NCI-H1417 treated with DMSO at 0.1 percent for 48 hours (cell line): ENCODE measurements at places on chromosomes 5 and 9.

DNA sequence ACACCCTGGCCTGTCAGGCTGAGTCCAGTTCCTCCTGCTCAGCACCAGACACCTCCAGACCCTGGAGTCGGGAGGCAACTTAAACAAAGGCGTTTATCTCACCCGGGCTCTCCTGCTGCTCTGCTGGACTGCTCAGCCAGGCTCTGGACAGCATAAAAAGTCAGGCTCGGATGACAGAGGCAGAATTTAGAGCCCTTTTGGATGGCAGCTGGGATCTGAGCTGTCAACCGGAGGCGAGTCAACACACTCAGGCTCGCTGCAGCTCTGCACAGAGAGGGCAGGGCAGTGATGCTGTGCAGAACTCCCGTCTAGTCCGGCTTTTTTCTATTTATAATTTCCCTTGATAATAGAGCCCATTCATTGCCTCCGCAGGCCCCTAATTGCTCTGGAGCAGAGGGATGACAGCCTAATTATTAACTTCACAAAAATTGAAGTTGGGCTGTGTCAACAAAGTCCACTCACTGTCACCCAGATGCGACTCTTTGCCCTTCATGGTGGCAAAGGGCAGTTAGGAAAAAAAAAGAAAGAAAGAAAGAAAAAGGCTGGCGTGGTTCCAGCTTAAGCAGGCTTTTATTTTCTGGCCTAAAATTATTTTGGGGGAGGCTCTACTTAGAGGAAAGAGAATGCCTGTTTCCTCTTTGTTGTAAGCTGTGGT lies 37.6 kb downstream of the STC2 start:
- DNase-seq = peak; percentile 59

GRCh38 chr9:71004196-71004595 lies 117.2 kb downstream of the TRPM3 start:
- DNase-seq = no peak

DNA sequence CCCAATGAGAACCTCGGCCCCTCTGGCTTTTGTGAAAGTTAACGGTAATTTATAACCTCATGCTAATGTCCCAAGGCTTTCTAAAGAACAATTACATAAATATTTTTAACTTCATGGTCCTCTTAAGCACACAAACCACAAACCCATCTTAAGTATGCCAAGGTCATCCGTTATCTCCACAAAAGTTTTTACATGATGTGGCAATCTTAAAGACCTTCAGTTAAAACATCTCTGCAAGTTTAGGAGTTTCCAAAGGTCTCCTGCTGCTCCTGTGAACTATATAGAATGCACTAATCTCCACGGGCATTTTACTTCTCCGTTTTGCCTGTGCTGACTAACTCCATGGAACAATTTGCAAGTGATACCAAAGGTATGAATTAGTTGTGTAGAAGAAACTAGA lies 228.2 kb downstream of the TLE1 start:
- DNase-seq = no peak

GRCh38 chr9:138024831-138025291 lies 147.3 kb downstream of the CACNA1B start:
- no peak for DNase-seq

DNA sequence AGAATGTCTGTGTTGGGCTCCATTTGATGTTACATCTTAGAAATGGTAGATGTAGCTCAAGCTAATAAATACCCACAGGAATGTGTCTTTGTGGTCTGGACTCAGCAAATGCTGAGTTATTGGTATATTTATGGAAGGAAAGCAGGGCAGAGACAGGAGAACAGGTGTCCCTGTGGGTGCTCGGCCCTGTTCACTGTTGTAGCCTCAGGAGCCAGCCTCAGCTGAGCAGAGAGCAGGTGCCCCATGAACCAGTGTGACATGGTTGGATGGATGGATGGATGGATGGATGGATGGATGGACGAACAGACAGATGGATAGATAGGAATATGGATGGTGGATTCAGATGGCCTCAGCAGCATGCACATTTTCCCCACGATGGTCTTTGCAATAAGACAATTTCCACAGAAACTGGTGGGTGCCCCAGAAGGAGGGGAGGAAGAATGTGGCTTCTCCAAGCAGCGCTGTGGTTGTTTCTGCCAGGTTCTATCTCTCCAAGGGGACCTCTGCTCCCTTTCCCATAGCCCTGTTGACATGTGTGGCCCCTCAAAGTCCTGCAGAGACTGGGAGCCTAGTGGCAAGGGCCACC lies 8.2 kb upstream of the IRF1 start:
- DNase-seq = no peak

DNA sequence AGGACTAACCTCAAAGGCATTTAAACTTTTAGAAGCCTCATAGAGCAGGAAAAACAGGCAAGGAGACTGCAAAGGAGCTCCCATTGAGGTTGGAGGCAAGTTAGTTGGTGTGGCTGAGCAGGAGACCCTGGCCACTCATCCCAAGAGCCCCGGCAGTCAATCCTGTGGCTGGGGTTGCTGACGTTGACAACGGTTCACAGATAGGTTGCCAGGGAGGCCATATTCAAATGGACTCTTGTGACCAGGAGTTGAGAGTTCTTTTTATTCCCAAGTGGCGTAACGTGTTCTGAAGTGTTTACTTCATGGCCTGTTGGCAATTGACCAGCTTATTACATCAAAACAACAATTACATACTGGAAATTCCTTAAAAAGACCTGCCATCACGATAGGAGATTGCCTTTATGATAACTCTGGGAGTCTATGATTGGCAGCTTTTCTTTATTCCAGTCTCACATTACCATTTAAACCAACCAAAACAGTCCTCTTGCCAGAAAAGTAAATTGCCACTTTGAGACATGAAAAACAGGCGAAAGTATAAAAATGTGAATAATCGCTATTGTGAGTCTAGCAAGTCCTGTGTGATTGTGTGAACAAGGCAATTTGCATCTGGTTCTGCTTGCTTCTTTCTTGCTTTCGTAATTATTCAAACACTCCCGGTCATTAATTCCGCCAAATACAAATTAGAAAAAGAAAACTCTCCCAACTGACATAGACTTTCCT lies 394.9 kb downstream of the MED10 start:
- DNase-seq = no peak

GRCh38 chr9:116174347-116174746 lies 20.8 kb downstream of the PAPPA start:
- DNase-seq = no peak

DNA sequence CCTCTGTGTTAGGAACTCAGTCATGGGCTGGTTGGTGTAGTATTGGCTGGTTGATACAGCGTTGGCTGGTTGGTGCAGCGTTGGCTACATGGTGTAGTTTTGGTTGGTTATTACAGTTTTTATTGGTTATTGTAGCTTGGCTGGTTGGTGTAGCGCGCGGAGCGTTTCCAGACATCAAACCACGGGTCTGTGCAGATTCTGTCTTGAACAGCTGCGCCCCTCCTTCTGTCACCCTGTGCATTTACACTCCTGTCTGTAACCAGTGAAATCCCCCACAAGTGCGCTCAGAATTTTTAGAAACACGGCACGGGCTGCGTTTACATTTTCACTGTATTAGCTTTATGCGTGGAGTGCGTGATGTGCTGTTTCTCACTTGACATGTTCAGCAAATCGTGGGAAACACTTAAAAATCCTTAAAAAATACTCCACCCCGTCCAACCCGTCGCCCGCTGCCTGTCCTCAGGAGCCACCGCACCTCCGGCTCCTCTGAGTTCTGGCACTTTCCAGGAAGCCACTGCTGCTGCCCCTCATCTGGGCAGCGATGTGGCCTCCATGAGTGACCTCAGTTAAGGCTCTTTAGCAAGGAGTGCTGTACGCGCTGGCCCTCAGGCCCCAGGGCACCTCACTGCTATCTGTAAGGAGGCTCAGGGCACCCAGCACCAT lies 20.8 kb downstream of the NKD2 start:
- DNase-seq = no peak
